Astrocyte (in vitro differentiated cells and primary cell): ENCODE measurements at places on chromosomes 7 and 10.
A peak's percentile ranks its signal among the peaks of the same experiment; 100 is the strongest.

DNA sequence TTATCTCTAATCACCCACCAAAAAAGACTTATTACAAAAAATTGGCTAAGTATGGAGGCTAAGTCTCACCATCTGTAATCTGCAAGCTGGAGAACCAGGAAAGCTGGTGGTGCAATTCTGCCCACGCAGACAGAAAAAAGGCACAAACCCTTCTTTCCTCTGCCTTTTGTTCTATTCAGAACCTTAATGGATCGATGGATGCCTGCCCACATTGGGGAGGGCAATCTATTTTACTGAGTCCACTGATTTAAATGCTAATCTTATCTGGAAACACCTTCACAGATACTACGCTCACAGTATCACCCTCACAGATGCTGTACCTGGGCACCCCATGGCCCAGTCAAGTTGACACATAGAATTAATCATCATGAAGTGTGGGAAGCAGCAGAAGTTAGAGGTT lies 10.2 kb downstream of the IGFBP3 start:
- H3K27ac ChIP-seq: no peak overlapping the region
- H3K4me3 ChIP-seq: no peak overlapping the region
- peaks cover under 1% of the 10 kb centered on the region for H3K36me3 ChIP-seq

GRCh38 chr10:18476076-18476647 lies 175.2 kb downstream of the NSUN6 start:
- H3K36me3 ChIP-seq: no peaks in the 10 kb centered on the region
- no peaks in the 10 kb centered on the region for H3K27me3 ChIP-seq
- no peak for DNase-seq
- no peak overlapping the region for H3K4me3 ChIP-seq
- H3K27ac ChIP-seq: no peak overlapping the region

DNA sequence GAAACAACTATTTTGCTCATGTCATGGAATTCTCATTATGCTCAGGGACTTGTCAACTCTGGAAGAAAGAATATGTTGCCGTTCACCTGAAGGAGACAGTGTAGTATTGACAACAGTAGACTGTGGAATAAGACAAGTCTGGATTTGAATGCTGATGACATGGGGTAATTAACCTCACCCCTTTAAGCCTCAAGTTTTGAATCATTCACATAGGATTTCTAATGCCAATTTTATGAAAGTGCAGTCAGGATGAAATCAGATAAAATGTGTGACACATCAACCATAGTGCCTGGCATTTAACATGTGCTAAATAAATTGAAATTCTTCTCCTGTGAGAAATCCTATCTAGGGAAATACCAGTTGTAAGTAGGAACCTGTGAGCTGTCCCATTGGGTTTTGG lies 305.8 kb downstream of the KIF20B start:
- H3K27me3 ChIP-seq: no peaks in the 10 kb centered on the region
- no peak overlapping the region for H3K27ac ChIP-seq
- H3K4me1 ChIP-seq: no peaks in the 10 kb centered on the region
- DNase-seq: peak; percentile 87
- no peak overlapping the region for H3K4me3 ChIP-seq
- H3K36me3 ChIP-seq: no peaks in the 10 kb centered on the region

DNA sequence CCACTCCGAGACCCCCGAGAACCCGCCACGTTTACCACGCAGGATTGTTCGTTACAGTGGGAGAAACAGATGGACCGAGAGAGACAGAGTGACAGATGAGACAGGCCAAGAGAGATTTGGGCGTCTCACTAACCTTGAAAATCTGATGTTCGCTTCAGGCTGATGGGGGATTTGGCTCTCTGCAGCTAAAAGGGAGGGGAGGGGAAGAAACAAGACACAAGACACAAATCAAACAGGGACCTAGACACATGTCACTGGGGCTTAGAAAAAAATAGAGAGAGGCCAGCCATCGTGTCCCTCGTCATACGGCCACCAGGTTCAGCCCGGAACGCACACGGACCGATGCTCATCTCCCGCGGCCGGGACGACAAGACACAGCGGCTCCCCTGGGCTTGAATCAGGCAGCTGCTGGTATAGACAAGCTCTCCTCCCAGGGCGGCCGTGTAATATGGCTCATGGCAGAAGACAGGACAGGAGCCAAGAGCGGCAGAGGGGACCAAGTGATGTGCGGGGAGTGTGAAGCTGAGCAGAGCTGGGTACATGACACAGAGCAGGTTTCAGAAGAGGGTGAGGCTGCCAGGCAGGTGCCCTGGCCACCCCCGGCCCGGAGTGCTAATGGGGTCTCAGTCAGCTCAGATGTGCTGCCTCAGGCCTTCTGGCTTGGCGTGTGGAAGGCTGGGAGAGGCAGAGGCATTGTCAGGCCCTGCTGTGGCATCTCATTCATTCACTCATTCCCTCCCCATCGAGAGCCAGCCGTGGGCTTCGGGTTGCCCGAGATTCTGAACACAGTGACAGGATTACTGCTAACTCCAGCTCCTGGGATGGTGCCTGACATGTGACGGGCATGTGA lies 88.5 kb upstream of the GNA12 start:
- no peak overlapping the region for H3K4me3 ChIP-seq
- peaks cover 4% of the 10 kb centered on the region for H3K4me1 ChIP-seq
- H3K27me3 ChIP-seq: no peaks in the 10 kb centered on the region
- no peak overlapping the region for H3K27ac ChIP-seq

- peaks cover 49% of the 10 kb centered on the region for H3K4me1 ChIP-seq
- DNase-seq: peak; percentile 97
- H3K27me3 ChIP-seq: no peaks in the 10 kb centered on the region
Measured at GRCh38 chr10:80158598-80159127, 26.1 kb downstream of the PLAC9 start.

GRCh38 chr10:19812976-19813375 lies 3.3 kb upstream of the PLXDC2 start:
- no peak overlapping the region for H3K27ac ChIP-seq
- DNase-seq: peak; percentile 67
- no peaks in the 10 kb centered on the region for H3K27me3 ChIP-seq
- H3K4me1 ChIP-seq: peaks cover 14% of the 10 kb centered on the region

GRCh38 chr7:5382281-5382892 lies 41.2 kb downstream of the TNRC18 start:
- DNase-seq: peak; percentile 12
- H3K27ac ChIP-seq: no peak overlapping the region
- peaks cover 10% of the 10 kb centered on the region for H3K4me1 ChIP-seq

DNA sequence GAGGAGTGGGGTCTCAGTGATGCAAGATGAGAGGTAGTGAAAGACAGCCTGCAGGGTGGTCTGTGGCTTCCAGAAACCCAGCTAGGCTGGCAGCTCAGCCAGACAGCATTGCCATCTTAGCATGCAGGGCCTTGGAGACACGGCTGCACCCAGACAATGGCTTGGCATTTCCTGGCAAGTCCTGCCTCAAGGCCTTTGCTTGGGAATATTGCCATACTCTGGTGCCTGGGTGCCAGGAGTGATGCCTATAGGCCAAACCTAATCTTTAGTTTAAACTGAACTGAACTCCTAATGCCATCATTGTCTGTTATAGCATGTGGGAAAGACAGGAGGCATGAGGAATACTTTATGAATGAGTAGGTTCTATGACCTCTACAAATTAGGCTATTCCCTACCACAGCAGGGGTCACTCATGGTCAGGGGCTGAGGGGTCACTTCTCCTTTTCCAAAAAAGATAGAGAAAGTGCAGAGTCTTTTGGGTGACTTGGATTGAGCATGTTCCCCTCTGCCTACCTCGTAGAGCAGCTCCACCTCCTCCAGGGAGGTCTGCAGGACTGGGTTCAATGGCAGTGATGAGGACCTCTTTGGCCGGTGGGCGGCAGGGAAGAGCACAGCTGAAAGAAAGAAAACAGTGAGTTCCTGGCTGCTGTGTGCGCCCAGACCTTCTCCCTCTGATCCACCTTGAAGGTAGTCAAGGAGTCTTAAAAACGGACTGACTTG lies 8.8 kb upstream of the SLC13A4 start:
- H3K4me3 ChIP-seq: no peak overlapping the region
- H3K36me3 ChIP-seq: no peaks in the 10 kb centered on the region
- DNase-seq: no peak

DNA sequence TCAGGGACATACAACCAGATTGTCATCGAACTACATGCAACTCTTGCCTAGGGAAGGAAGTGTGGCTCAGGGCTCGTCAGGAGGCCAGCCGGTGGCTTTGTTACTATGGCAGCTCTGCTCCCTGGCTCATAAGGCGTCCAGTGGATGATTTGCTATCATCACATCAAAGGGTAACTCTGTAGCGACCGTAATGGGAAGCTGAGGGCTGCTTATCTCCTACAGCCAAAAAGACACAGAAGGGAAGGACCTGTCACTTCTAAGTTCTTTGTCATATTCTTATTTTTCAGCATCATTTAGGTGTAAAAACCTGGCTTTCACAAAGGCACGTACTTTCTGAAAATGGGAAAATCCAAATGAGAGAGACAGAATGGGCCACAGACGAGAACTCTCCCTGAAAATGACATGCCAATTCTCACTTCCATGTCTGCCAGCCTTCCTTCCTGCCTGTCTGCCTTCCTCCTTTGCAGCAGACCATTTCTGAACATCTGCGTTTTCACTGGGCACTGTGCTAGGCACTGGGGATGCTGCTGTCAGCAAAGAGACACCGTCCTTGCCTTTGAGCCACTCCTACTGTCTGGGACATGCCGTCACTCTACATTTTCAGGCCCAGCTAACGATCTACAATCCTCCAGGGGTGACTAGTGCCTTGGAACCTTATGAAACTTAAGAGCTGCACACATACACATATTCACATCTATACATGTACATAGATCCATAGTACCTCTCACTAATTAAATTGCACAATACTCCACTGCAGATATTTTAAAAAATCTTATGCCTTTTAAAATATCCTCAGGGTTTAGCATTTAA lies 26.9 kb downstream of the ENKUR start:
- H3K36me3 ChIP-seq: no peaks in the 10 kb centered on the region
- H3K4me3 ChIP-seq: no peak overlapping the region
- no peak overlapping the region for H3K27ac ChIP-seq
- H3K27me3 ChIP-seq: no peaks in the 10 kb centered on the region
- no peak for DNase-seq

DNA sequence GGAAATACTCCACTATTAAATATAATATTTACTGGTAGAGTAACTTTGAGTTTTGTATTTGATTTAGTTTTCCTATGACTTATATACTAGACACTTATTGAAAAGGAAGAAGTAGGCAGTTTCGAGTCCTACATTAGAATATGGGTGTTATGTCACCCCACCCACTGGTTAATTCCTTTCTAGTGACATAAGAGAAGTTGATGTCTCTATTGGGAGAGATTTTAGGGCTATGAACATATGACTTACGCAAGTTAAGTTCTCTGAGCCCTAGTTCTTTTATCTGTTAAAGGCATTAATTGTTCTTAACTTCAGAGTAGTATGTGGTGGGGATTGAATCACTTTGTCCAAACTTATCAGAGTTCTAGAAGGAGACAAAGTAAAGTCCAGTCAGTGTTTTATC lies 30.5 kb downstream of the CPED1 start:
- no peak overlapping the region for H3K4me3 ChIP-seq
- peak overlapping the region; percentile 29 for H3K27ac ChIP-seq
- H3K27me3 ChIP-seq: no peaks in the 10 kb centered on the region
- DNase-seq: peak; percentile 78
- peaks cover 5% of the 10 kb centered on the region for H3K4me1 ChIP-seq

GRCh38 chr10:57031346-57031745 lies 670.3 kb upstream of the ZWINT start:
- H3K27ac ChIP-seq: no peak overlapping the region
- no peak overlapping the region for H3K4me3 ChIP-seq
- no peaks in the 10 kb centered on the region for H3K36me3 ChIP-seq
- no peaks in the 10 kb centered on the region for H3K27me3 ChIP-seq
- H3K4me1 ChIP-seq: no peaks in the 10 kb centered on the region

DNA sequence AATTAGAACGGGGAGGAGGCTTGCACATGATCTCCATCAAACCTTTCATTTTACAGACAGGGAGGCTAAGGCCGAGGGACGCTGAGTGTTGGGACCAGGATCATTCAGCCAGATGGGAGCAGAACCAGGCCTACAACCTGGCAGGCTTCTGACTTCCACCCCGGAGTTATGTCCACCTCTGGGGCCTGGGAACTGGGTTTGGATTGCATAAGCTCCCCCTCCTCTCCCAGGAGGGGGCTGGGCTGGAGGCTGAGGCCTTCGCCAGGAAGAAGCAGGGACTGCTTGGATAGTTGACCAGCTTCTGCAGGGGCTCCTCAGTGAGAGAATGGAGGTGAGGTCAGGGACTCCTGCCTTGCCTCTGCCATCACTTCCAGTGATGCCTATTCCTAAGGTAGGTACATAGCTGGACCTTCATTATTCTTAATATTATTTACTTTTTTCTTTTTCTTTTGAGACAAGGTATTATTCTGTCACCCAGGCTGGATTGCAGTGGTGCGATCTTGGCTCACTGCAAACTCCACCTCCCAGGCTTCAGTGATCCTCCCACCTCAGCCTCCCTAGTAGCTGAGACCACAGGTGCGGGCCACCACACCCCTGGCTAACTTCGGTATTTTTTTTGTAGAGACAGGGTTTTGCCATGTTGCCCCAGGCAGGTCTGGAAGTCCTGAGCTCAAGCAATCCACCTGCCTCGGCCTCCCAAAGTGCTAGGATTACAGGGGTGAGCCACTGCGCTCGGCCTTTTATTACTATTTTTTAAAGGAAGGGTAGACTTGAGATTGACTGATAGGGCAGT lies 1.3 kb downstream of the SNX10 start:
- no peaks in the 10 kb centered on the region for H3K36me3 ChIP-seq
- H3K27me3 ChIP-seq: no peaks in the 10 kb centered on the region
- peaks cover 2% of the 10 kb centered on the region for H3K4me1 ChIP-seq
- no peak for DNase-seq
- no peak overlapping the region for H3K4me3 ChIP-seq

GRCh38 chr10:17428351-17429097 lies 25.9 kb downstream of the ST8SIA6 start:
- no peaks in the 10 kb centered on the region for H3K4me1 ChIP-seq
- H3K27ac ChIP-seq: no peak overlapping the region
- H3K36me3 ChIP-seq: no peaks in the 10 kb centered on the region
- H3K27me3 ChIP-seq: no peaks in the 10 kb centered on the region
- no peak overlapping the region for H3K4me3 ChIP-seq

DNA sequence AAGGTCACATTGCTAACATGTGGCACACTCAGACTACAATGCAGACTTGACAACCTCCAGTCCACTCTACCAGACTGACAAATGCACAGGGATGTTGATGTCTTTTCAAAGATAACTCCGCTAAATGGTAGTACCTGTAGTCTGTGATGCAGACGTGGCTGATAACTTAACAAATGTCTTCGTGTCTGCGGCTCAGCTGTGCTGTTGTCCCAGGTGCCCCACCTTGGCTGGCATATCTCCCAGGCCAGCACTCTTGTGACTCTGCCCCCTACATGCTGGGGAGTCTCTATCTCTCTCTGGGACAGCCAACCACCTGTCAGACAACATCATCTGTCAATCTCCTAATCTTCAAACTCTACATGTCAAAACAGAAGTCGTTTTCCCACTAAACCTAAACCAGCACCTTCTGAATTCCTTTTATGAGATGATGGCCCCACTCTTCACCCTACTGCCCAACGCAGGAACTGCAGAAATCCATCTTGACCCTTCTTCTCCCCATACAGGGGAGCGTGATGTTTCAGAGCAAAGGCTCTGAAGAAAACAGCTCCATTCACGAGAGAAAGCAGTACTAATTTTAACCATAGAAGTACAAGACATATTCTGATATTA lies 156.4 kb downstream of the USP6NL start:
- no peak for DNase-seq
- H3K4me3 ChIP-seq: no peak overlapping the region
- no peak overlapping the region for H3K27ac ChIP-seq
- H3K27me3 ChIP-seq: no peaks in the 10 kb centered on the region
- no peaks in the 10 kb centered on the region for H3K36me3 ChIP-seq
- H3K4me1 ChIP-seq: no peaks in the 10 kb centered on the region
